Activated CD4-positive, alpha-beta T cell treated with anti-CD3 and anti-CD28 coated beads for 48 hours (primary cell): ENCODE measurements at places on chromosomes 4 and X.
A peak's percentile ranks its signal among the peaks of the same experiment; 100 is the strongest.

DNA sequence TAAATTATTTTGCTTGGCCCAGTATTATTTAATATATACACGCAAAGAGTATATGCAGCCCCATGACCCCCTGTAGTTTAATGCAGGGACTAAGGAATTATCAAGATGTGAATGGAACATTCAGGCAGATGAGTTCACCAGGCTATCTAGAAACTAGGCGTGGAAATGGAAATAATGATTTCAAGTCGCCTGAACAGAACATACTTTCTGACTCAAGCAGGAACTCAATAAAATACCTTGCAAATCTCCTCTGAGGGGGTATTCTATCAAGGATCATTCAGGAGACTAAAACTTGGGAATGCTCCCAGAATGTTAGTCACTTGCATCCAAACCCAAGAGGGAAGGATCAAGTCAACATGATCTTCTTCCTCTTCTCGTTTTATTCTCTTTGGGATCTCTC is 59.6 kb upstream of the RASSF6 start:
- DNase-seq = no peak

DNA sequence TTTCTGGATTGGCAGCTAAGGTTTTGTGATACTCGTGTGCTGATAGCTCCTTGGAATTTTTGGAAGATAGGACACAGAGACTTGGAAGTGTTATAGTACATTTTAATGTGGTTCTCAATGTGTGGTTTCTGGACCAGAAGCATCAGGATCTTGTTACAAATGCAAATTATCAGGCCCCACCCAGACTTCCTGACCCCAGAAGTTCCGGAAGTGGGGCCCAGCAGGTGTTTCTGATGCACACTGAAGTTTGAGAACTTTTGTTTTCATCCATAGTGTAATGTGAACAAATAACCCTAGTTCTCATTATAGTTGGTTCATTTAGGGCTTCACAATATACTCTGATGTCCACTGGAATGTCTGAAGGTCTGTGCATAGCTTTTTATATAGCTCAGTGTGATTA is 49.6 kb downstream of the LAMP2 start:
- no peak for DNase-seq

- DNase-seq = no peak
Measured at GRCh38 chr4:39046249-39046648, 14.0 kb upstream of the TMEM156 start.

DNA sequence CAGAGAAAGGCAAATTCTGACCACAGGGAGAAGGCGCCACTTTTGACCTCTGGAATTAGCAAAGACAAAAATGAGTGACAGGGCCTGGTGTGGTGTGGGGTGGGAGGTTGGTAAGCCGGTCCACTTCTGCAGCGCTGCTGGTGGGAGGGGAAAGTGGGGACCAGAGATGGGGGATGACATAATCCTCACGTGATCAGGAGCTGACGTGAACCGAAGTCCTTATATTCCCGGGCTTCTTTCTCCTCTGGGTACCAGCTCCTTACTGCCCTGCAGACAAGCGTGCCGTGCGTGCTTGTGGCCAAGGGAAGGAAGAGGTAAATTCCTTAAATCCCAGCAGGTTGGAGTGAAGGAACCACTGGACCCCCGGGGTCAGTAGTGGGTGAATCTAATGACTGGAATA is at the start of gene TCEAL7:
TSS of gene TCEAL7 (plus strand) at position 249 of the 400 bp plus-strand sequence. CDS start 1,165 bp downstream, outside the sequence.
- DNase-seq = no peak

DNA sequence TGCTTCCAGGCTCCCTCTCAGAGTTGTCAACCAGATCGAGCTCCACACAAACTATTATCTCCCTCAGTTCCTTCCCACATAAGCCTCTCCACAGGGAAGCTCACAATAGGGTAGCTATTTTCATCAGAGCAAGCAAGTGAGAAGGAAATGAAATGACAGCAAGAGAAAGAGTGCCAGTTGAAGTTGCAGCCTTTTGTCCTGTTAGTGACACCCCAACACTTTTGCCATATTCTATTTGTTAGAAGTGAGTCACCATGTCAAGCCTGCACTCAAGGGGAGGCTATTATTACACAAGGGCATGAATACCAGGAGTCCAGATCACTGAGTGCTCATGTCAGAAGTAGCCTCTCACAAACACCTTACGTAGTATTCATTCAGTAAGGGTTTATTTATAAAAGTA is 266.3 kb upstream of the NOCT start:
- DNase-seq = no peak

- no peak for DNase-seq
Measured at GRCh38 chrX:107171369-107172102, 34.7 kb downstream of the NUP62CL start.

DNA sequence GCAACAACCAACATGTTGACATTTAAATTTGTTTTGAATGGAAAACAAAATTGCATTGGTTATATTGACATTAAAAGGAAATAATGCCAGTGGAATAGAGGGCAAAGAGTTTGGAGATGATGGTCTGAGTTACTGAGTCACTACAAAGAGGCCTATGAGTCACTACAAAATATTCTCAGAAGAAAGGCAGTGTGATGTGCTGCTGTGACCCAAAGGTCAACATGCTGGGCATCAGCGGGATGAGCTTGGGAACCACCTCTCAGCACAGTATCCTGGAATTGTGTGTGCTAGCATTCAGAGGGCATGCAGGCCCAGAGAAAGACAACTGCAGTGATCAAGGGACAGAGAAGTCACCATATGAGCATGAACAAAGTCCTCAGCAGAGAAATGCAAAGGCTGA is 2.8 kb downstream of the CMC4 start:
- no peak for DNase-seq

DNA sequence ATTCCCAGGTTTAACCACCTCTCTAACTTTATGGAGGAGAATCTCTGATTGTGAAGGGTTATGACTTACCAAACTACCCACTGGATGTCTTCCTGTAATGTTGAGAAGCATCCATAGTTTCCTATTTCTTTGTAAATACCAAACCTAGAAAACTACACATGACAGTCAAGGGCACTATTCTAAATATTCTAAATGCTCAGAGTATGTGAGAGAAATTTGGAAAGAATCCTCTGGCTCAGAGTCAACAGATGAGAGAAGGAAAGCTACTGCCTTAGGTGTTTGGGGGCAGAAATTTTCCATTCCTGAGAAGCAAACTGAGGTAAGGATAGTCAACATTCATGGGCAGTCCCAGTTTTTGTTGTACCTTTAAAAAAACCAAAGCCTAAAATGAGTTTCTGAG is 155.8 kb downstream of the KCNIP4 start:
- no peak for DNase-seq

DNA sequence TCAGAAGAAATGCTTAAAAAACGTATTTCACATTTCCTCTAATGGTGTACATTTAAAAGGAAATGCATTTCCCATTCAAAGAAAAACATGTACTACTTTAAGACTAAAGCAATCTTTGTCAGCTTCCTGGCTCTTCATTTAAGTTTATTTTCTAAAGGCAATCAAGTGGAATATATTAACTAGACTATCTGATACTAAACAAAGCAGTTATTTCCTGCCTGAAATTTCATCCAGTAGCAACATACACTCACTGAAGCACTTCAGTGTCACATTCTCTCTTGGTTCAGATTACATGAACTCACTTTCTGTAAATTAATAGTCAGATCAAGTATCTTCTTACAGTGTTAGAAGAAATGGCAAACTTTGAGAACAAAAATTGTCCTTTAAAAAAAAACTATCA is 42.5 kb downstream of the LRBA start:
- no peak for DNase-seq

GRCh38 chrX:41779030-41779564 is 55.1 kb downstream of the GPR82 start:
- DNase-seq = no peak

- no peak for DNase-seq
Measured at GRCh38 chr4:38889143-38889542, 21.5 kb downstream of the FAM114A1 start.

DNA sequence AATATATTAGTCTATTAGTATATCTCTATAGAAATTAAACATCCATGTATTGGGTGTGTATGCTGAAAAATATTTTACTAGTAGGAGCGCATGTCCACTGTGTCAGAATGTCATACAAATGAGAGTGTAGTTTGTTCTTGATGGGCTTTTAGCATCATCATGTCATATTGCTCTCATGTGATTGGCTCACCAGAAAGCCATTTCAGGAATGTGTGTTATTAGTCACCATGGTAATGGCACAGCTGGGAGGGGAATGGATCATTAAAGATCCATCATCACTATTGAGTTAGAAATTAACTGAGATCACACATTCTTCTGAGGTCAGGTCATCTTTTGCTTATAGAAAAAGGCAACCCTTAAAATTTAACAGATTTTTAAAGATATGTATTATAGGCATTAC is 77.3 kb downstream of the PHEX start:
- no peak for DNase-seq

- DNase-seq = no peak
Measured at GRCh38 chr4:182133033-182133432, 110.2 kb upstream of the TENM3 start.

DNA sequence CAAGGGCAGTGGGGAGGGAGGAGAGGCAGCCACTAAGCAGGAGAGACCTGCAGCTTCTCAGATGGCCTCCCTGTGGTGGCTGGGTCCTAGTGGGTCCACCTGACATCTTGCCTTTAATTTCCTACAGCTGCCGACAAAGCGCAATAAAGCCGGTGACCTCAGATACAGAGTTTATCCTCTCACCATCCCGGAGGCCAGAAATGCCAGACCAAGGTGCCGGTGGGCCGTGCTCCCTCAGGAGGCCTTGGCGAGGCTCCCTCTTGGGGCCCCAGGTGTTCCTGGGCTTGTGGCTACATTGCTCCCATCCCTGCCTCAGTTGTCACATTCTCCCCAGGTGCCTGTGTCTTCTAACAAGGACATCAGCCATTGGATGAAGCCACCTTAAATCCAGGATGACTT is 103.0 kb downstream of the ADRA2C start:
- DNase-seq = no peak

GRCh38 chr4:87270144-87270543 is 49.7 kb upstream of the KLHL8 start:
- peak; percentile 3 for DNase-seq

- no peak for DNase-seq
Measured at GRCh38 chrX:145825896-145826295, 8.3 kb downstream of the SLITRK2 start.

- no peak for DNase-seq
Measured at GRCh38 chr4:172785613-172786012, 383.0 kb upstream of the GALNT7 start.

DNA sequence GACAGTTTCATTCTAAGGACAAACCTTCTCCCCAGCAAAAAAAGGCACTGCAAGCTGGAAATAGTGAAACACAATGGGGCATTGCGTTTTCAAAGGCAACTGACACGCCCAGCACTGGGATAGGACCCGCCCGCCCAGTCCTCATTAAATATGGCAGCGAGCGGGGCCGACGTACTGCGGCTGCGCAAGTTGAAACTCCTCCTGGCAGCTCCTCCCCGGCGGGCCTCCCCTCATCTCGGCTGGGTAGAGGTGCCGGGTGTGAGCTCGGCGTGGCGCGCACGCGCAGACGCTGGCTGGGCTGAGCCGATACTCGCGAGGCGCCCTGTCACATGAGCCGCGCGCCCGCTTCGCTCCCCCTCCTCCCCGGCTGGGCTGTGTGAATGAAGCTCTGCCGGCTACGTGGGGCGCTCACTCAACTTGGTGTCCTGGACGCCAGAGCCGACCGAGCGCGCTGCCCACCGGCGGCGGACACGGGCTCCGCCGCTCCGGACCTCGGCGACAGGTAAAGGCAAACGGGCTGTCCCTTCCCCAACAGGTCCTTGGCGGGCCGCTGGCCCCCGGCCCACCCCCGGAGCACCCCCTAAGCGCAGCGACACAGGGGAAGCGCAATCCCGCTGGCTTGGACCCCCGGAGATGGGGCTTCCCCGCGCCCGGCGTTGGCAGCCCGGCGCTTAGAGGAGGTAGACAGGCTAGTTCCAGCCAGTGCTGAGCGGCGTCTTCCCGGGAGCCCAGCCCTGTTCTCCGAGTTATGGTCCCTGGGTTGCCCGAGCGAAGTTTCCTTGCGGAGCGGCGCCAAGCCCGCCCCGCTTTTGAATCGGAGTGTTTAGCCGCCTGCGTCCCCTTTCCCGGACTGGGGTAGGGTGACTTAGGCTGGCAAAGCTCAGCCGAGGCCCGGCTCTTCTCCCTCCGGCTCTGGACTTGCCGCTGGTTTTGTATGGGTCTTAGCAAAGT is at the start of gene CLCN5:
TSS of gene CLCN5 (plus strand) at position 306 of the 951 bp plus-strand sequence. CDS start 2,703 bp downstream, outside the sequence.
- peak; percentile 94 for DNase-seq

DNA sequence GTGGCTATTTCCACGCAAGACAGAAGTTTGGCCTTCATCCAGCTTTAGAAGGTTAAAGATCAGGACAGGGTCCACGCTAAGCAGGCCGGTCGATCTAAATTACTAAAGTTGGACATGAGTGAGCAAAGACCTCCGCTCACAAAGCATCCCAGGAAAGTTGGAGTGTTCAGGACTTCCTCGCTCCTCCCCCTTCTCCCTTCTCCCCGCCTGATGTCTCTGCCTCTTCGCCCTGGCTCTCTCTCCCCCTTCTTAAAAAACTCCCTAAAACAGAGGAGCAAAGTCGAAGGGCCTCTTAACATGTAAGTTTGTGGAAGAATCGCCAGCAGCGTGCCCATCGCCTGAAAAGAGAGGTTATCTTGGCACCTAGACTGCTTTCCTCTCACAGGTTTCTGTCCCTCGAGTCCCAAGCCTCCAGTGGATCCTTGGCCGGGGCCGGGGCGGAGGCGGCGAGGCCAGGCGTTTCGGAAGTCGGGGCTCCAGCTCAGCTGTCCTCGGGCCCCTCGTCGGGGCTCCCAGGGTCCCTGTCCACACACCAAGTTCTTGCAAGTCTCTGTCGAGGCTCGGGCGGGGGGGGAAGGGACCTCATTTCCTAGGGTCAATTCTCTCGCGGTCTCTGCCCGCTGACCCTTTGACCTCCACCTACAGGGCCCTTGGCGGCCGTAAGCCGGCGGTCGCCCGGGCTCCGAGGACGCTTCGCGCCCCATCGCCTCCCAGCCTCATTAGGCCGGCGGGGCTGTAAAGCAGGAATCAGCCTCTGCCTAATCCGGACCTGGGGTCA is 7.6 kb downstream of the ZIC3 start:
- no peak for DNase-seq

DNA sequence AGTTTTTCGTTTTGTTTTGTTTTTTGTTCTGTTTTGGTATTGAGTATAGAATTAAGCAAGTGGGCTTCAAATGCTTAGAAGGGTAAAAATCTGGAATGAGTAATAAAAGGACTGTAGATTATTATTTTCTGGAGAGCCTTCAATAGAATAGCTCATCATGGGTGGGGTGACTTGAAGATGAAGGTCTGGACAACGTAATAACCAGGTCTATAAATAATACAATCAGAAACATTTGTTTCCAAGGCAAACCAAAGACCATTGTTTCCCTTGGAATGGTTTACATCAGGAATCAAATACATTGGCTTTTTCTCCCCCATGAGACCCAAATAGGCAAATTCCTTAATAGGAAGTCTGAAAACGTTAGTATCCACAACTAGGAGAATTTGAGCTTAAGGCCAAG is 721.6 kb downstream of the RPA4 start:
- no peak for DNase-seq

- DNase-seq = no peak
Measured at GRCh38 chrX:54633641-54634040, 103.6 kb downstream of the GNL3L start.

GRCh38 chrX:115311139-115311538 is 21.6 kb downstream of the LUZP4 start:
- no peak for DNase-seq

- DNase-seq = peak; percentile 31
Measured at GRCh38 chrX:118726887-118727685, at the start of gene IL13RA1. Gene IL13RA1 (plus strand): TSS chrX:118727606. CDS start chrX:118727639, 33 bp downstream.

- DNase-seq = no peak
Measured at GRCh38 chr4:10462876-10463275, 5.7 kb upstream of the ZNF518B start.

- no peak for DNase-seq
Measured at GRCh38 chr4:180674619-180675358, 1568.4 kb upstream of the TENM3 start.
